ENCODE measurements at places on chromosomes 7 and 10.

GRCh38 chr10:73803680-73804286 is 7.6 kb downstream of the NDST2 start:
- no peak for DNase-seq

GRCh38 chr10:111209692-111210091 is 132.9 kb downstream of the ADRA2A start:
- DNase-seq = no peak

DNA sequence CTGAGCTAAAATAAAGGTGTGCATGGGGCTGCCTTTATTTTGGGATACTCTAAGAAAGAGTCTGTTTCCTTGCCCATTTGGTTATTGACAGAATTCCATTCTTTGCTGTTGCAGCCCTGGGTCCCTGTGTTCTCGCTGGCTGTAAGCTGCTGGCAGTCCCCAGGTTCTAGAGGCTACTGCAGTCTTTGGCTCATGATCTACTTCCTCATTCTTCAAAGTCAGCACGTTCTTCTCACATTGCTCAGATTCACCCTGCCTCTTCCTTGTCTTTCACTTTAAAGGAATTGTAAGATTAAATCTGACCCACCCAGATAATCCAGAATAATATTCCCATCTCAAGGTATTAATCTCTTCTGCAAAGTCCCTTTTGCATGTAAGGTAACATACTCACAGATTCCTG is 620.3 kb downstream of the CCSER2 start:
- no peak for DNase-seq

DNA sequence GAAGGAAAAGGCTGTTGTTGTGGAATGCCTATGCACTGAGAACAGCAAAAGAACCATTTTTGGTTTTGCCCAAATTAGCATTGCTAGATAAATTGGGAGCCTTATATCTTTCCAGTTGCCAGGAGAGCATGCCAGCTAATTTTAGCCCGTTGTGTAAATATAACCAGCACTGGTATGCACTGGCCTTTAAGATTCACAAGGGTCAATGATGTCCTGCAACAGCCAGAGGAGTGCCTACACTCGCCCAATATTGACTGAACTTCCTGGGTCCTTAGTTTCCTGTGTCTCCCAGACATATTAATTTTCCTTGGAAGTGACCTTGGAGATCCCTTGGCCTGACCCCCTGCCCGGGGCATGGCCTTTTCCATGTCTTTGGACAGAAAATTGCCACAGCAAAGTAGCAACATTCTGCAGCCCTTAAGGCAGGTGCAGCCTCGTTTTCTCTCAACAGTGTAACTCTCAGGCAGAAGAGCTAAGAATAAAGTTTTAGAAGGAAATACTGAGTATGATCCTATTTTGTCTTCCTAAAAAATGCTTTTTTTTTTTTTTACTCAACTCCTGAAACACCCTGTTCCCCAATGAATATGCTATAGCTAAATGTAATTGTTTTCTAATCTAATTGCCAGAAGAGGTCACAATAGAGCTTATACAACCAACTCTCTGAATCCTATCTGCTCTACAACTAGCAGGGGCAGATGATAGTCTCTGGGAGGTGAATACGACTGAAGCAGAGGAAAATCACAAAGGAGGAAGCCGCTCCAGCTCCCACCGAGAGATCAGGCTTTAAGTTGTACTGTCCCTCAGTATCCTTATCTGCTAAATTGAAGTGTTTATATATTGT is 131.9 kb upstream of the PCGF5 start:
- DNase-seq = peak; percentile 26

GRCh38 chr7:12968836-12969422 is 281.5 kb downstream of the ARL4A start:
- no peak for DNase-seq

DNA sequence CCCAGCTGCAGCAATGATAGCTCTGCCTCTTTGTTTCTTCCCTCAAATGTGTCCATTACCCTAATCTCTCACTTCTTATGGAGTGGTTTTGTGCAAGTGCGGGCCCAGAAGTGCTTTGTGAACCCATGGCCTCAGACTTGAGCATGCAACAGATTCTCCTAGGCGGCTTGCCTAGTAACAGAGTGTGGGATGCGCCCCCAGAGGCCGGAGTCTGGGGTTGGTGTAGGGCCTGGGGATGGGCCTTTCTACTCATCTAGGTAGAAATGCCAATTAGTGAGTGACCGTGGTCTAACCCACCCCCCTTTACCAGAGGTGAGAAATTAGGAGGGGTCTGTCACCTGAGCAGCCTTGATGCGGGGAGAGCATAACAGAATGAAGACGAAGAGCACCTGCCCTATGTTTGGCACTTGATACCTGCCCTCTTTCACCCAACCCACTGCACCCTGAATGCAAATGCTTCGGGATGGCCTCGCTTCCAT is 7.0 kb upstream of the IGFBP1 start:
- DNase-seq = no peak

DNA sequence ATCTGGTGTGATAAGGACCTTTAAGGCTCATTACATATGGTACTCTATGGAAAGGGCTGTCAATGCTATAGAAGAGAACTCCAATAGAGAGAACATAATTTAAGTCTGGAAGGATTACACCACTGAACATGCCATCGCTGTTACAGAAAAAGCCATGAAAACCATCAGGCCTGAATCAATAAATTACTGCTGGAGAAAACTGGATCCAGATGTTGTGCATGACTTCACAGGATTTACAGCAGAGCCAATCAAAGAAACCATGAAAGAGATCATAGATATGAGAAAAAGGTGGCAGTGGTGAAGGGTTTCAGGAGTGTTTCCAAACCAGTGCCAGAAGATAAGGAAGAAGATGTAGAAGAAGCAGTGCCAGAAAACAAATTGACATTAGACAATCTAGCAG is 18.9 kb upstream of the GPR22 start:
- no peak for DNase-seq

- no peak for DNase-seq
Measured at GRCh38 chr7:50640779-50641178, 75.6 kb upstream of the DDC start.

GRCh38 chr7:86908948-86909347 is 150.5 kb downstream of the ELAPOR2 start:
- no peak for DNase-seq

DNA sequence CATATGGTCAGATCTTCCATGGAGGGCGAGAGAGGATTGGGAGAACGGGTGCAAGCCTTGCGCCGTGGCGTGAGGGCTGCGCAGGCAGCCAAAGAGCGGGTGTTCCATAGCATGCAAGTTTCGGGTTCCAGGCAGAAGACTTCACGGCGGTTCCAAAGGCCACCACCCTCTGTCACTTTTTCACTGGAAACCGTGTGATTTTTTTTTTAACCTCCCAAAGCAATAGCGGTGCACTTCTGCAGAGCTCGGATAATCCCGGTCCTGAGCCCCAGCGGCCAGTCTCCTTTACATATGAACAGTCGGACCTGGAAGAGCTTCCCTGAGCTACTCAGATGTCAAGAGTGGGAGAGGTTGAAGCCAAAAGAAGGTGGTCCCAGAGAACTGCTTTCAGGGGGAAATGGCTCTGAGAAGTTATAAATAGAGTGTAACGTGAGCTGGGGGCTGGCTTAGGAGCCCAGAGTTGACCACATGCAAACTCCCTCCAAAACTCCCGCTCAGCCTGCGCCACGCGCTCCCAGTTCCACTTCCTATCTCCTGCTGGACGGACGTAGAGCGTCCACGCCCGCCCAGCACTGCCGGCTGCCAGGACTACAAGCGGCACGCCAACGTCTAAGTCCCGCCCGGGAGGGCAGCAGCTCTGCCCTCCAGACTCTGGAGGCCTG is at the start of gene MEOX2:
MEOX2 (minus strand) TSS at position 389 of the 662 bp plus-strand sequence; CDS start at position 108, 281 bp downstream.
- DNase-seq = no peak

GRCh38 chr7:69450456-69450855 is 147.8 kb upstream of the AUTS2 start:
- no peak for DNase-seq

- no peak for DNase-seq
Measured at GRCh38 chr7:103541026-103541425, 95.0 kb upstream of the SLC26A5 start.

- no peak for DNase-seq
Measured at GRCh38 chr10:133140417-133141143, 19.4 kb upstream of the KNDC1 start.

DNA sequence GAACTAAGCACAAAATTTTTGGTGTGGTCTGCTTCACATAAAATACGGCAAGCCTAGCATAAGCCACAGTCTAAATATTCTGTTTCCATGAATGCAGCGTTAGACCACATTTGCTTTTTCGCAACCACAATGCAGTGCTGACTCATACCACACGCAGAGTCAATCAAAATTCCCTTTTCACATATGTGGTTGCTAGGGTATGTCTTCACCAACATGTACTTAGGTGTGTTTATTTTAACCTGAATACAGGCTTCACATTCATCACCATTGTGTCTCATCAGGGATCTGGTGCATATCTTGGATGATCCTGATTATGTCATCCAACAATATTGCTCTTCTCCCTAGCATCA is 90.8 kb downstream of the CHN2 start:
- DNase-seq = peak; percentile 53

GRCh38 chr7:23242321-23242720 is 4.3 kb upstream of the GPNMB start:
- DNase-seq = no peak

DNA sequence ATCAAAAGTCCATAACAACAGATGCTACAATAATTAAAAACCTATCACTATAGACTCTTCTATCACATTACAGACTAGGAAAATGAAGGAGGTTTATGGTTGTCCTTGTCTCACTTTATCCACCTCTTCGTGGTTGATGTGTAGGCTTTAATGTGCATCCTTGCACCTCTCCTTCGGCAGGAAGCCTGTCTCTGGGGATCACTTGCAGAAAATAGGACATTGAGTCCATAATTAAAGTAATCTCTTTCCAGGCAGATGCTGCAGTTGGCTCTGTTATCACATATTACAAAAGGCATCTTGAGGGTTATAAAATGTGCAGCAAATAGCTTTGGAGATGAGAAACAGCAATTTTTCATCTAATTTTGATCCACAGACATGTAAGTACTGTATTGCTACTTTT is 168.4 kb downstream of the RELN start:
- DNase-seq = no peak

DNA sequence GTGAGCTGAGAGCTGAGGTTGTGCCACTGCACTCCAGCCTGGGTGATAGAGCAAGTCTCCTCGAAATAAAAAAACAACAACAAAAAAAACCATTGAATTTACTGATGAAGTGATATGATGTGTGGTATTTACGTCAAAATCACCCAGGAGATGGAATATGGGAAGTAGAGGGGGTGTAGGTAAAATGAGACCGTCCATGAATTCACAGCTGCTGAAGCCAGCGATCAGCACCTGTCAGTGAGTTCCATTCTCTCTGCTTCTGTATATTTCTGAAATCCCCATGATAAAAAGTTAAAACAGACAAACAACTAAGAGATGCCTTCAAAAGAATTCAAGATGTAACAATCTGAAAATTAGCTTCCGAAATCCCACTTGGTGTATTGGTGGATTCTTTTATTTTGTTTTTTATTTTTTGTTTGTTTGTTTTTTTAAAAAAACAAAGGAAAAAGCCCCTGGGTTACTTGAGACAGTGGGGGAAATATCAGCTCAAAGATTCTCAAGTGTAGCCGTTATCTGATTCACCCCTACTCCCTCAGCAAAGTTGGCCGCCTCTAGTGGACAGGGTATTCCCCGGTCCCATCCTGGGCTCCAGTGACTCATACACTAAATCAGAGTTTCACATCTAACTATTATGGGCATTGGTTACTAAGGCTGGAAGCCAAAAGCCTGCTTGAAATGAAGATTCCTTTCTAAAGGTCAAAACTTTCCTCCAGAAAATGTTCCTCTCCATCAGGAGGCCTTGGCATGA is 76.4 kb downstream of the MAP3K8 start:
- DNase-seq = peak; percentile 45

DNA sequence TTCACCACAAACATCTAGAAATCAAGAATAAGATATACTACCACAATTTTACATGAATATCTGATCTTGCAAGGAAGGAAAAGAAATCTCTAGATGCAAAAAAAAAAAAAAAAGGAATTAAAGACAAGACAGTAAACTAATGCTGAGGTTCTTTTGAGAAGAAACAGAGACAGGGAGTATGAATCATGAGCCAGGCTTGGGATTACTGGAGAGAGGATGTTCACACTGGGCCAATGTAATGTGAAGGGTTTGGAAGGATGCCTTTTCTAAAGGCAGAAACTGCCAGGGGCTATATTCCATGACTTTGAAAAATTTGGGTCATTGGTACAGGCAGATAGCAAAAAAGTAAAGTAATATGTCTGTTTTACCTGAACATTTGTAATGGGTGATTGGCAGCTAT is 573.0 kb upstream of the IGFBP3 start:
- DNase-seq = no peak

DNA sequence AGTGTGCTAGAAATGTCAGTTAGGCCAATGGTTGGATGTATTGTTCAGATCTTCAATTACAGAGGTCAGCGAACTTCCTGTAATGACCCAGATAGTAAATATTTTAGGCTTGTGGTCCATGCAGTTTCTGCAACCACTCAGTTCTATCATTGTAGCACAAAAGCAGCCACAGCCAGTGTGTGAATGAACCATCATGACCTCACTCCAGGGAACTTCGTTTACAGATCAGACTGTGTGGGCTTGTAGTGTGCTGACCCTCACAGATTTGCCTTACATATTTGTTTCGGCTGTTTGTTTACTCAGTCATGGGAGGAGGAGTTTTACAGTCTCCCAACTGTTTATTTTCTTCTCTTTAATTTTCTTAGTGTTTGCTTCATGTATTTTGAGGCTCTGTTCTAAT is 55.4 kb downstream of the LANCL2 start:
- no peak for DNase-seq

GRCh38 chr7:83096065-83096580 is 66.6 kb downstream of the PCLO start:
- no peak for DNase-seq

- DNase-seq = no peak
Measured at GRCh38 chr7:26007510-26007909, 144.5 kb upstream of the NFE2L3 start.

GRCh38 chr7:144407266-144407931 is 3.9 kb upstream of the NOBOX start:
- DNase-seq = no peak

GRCh38 chr7:3201937-3202710 is 98.9 kb upstream of the SDK1 start:
- DNase-seq = no peak

DNA sequence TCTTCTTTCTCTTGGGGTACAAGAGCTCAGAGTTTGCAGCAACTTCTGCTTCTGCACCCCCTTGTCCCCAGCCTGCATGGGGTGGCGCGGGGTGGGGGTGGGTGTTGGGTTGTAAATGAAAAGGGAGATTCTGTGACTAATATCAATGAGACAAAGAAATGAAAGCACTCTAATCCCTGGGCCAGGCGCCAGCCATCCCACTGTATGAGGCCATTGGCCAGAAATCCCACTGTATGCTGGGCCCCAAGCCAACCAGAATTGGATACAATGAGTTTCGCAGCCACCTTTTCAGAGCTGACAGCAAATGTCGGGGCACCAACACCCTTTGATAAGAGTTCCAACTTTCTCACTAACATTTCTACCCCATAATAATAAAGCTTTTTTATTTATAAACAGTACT is 10.9 kb upstream of the PTN start:
- no peak for DNase-seq

GRCh38 chr10:49664842-49665355 is 14.6 kb upstream of the C10orf53 start:
- no peak for DNase-seq

GRCh38 chr7:87935384-87935706 is 1.3 kb downstream of the ADAM22 start:
- no peak for DNase-seq
